CD4-positive, alpha-beta T cell treated with Interleukin-4 for 1 hour (primary cell): ENCODE measurements at places on chromosomes 11 and 22.

DNA sequence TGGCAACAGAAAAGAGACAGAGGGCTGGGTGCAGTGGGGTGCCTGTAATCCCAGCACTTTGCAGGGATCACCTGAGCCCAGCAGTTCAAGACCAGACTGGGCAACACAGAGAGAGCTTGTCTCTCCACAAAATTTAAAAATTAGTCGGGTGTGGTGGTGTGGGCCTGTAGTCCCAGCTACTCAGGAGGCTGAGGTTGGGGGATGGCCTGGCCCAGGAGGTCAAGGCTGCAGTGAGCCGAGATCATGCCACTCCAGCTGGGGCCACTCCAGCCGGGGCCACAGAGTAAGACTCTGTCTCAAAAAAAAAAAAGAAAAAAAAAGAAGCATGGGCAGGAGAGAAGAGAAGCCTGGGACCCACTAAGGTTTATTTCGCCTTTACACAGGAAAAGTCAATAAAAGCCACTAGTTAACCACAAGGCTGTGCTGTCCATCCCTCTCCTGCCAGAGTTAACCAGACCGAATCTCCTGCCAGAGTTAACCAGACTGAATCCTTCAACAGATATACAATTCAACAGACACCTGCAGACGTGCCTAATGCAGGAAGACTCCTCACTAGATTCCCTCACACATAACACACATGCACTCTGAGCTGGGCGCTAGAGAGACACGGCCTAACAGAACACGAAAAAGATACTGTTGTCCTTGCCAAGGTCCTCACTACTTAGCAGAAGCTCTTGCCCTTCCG is 29.8 kb downstream of the MICAL3 start:
- DNase-seq, result peak; percentile 56

GRCh38 chr22:29267462-29267857 is 321 bp downstream of the RHBDD3 start:
- DNase-seq, result no peak

GRCh38 chr11:112968941-112969713 is 7.9 kb downstream of the NCAM1 start:
- DNase-seq, result no peak

- DNase-seq, result no peak
Measured at GRCh38 chr11:117966908-117967307, 19.3 kb upstream of the IL10RA start.

DNA sequence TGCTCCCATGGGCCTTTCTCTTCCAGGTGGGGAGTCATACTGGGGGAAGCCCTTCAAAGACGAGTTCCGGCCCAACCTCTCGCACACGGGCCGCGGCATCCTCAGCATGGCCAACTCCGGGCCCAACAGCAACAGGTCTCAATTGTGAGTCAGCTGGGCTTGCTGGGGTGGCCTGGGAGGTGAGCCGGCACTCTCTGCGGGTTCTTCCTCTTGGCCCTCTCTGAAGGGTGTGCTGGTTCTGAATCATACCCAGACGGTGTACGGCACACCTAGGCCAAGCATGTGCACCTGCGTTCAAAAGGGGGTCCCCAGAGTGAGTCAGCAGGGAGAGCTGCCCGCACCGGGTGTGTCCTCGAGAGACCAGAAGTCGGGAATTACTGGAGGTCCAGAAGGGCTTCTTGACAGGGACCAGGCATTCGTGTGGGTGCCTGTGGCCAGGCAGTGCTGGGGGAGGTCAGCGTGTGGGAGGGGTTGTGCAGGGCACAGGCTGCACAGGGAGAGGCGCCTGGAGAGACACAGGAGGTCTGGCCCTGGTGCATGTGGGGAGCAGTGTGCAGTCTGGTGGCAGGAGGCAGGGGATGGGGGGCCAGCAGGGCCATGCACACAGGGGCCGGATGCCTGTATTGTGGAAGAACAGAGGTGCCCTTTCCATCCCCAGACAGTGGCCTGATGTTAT is 23.0 kb downstream of the PPIL2 start:
- DNase-seq, result no peak

GRCh38 chr11:7522121-7522520 is 8.3 kb downstream of the PPFIBP2 start:
- DNase-seq, result no peak

DNA sequence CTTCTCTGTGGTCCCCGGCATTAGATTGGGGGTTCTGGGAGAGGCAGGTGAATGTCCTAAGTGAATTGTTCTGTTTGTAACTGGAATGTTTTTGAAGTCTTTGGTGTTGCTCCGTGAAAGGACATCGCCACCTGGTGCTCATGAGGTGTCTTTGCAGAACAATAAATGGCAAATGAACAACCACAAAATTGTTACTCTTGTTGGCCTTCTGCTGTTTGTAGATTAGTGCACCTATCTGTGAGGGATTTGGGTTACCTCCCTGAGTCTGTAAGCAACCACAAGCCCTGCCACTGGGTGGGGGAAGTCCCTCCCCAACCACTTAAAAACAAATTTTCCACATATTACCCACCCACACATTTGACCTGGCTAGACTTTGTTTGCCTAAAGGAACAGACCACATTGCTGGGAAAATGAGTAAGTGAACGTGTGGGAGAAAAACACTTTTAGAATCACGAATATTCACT is 4.7 kb downstream of the MPEG1 start:
- peak; percentile 52 for DNase-seq

DNA sequence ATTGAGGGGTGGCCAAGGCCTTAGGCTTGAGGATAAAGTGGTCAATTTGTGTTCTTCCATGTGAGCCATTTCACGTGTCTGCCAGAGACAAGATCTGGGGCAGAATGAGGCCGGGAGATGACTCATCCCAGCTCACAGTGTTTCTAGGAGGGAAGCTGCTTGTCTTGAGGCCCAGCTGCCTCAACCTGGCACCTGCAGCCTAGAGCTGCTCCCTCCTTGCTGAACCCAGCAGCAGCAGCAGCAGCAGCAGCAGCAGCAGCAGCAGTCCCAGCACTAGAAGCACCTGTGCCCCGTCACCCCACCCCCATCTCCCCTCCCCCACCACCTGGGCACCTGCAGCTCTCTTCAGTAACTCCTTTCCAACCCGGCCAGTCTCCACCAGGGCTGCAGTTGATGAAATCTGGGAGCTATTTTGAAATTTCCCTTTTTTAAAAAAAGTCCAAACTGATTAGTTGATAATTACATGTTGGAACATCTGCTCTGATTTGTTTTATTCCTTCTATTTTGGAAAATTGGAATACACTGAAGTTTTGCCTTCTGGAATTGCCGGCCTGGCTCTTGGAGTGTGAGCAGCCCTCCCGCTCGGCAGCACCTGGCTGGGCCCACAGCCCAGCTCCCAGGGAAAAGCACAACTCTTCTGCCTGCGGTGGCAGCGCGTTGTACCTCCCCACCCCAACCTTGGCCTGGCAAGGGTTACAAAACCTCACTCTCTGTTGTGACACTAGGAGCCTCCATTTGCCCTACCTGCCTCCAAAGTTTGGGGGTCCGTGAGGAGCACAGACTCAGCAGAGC is 143.5 kb downstream of the NXPE2 start:
- DNase-seq, result no peak

DNA sequence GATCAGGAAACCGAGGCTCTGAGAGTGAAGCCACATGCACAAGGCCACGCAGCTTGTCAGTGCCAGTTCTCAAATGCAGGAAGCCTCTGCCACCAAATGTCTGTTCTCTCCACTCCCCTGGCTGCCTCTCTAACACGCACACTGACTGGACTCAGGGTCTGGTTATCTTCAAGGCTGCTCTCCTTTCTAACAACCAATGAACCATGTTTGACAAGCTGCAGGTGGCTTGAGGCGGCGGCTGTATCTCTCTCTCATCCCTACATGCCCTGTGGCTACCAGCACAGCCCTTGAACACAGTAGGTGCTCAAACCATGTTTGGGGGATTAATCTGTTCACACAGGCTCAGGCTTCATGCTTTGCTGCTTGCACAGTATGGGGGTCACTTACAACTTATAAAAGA is 23.7 kb downstream of the MFNG start:
- no peak for DNase-seq

- no peak for DNase-seq
Measured at GRCh38 chr22:22395245-22395644, 113.3 kb downstream of the ZNF280B start.

GRCh38 chr11:131886201-131886600 is 515.8 kb downstream of the NTM start:
- no peak for DNase-seq
